ENCODE measurements at places on chromosomes 1 and 21.

- DNase-seq: no peak
Measured at GRCh38 chr1:78060857-78061563, 15.2 kb downstream of the GIPC2 start.

GRCh38 chr1:188877668-188878067 lies 1600.0 kb downstream of the BRINP3 start:
- no peak for DNase-seq

DNA sequence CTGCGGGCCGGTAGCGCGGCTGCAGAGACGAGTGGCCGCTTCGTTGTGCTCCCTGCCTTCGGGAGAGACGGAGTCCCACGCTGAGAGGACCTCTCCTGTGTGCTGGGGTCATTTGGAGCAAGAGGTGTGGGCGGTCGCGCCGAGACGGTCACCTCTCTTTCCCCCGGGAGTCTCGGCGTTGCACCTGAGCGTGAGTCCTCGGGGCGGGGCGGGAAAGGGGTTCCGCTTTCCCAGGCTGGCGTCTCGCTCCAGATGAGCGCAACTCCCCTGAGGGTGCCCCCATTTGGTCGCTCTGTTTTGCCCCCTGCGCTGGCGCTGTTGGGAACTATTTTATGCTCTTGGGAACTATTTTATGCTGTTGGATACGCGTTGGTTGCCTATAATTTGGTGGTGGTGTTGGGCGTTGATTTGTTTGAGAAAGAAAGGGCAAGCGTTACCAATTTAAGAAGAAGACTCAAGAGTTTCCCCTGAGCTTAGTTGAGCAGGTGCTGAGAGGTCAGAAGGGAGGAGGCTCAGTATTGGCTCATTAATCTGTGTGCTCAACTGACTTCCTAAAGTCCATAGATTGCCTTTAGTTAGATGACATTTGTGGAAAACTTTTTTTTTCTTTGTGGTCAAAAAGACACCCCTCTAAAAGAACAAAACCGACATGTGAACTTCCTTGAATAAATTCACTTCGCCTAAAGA lies 683 bp downstream of the LRRC8B start:
- no peak for DNase-seq

GRCh38 chr21:36010801-36011200 lies 49.5 kb downstream of the SETD4 start:
- DNase-seq: no peak

- no peak for DNase-seq
Measured at GRCh38 chr1:21814241-21814918, 2.3 kb downstream of the LDLRAD2 start.

DNA sequence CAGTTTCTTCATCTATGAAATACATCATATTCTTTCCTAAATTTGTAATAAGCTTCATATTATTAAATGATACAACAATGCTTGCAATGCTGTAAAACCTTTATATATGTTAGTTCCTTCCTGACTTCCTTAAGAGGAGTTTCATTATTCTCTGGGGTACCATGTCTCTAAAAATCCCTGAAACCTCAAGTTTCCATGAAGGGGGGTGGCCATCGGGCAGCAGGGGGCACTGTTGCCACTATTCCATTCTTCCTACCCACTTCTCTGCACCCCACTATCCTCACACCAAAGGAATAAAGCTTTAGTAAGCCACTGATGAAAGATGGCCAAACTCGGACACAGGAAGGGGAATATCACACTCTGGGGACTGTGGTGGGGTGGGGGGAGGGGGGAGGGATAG lies 9.0 kb upstream of the DMRTB1 start:
- no peak for DNase-seq

- no peak for DNase-seq
Measured at GRCh38 chr1:1291548-1292441, 11.6 kb downstream of the SCNN1D start.

- no peak for DNase-seq
Measured at GRCh38 chr1:7292714-7293419, 478.2 kb upstream of the VAMP3 start.

DNA sequence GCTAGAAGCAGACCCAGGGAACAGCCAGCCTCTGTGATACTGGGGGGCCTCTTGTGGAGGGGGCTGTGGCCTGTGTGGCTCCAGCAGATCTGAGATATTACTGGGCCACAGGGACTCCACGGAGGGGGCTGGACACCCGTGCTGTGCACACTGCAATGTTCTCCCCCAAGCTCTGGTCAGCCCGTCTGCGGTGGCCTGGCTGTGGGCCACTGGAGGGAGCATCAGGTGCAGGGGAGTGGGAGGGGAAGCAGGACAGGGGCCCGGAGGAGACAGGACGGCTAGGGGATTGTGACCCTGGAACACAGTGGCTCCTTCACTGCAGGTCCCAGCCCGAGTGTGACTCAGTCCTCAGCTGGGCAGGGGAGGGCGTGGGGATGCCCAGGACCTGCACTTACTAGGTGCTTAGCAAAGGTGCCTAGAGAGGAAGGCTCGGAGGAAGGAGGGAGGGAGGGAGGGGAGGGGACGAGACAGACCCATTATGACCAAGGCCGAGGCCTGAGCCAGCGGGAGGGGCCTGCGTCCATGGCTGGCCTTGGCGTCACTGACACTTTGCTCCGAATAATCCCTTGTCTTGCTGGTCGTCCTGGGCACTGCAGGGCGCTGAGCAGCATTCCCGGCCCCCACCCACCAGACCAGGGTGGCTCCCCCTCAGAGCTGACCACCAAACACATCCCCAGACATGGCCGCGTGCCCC lies 44.2 kb downstream of the PRDM16 start:
- DNase-seq: no peak

DNA sequence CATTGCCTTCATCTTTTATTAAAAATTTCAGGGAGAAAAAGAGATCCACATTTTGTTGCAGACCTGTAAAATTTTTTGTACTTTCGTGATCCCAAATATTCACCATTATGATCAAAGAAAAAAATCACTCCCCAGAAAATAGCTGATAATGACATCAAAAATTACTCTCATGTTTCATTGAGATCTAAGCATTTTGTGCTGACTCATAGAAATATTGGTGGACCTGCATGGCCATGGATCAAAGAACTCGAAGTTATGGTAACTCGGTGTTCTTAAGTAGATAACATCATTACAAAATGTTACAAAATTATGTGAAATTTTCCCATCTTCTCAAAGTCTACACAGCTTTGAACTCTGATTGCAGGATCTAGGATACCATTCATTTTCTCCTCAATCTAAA lies 135.8 kb downstream of the PTGER3 start:
- DNase-seq: no peak

- DNase-seq: no peak
Measured at GRCh38 chr1:59697150-59697800, 117.5 kb upstream of the HOOK1 start.

GRCh38 chr21:31130821-31131220 lies 92.5 kb upstream of the KRTAP19-8 start:
- DNase-seq: no peak

DNA sequence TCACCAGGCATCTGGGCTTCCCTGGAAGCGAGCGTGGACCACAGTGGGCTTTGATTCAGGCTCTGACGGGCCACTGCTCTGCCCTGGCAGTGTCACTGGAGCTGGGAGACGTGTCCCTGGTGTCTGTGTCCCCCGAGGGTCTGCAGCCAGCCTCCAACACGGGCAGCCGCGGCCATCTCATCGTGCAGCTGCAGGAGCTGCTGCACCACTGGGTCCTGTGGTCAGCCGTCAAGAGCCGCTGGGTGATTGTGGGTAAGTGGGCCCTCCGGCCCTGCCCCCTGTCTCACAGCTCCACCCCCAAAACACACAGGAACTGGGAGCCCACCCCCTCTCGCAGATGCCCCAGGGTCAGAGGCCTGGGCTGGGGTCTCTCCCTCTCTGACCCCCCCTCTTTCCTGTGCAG lies 40.7 kb downstream of the DISP3 start:
- no peak for DNase-seq

GRCh38 chr1:33274446-33274845 lies 18.2 kb downstream of the ZNF362 start:
- DNase-seq: no peak

GRCh38 chr1:38239258-38239835 lies 192.8 kb upstream of the POU3F1 start:
- DNase-seq: no peak

GRCh38 chr21:20971296-20971921 lies 26.8 kb upstream of the NCAM2 start:
- peak; percentile 96 for DNase-seq

GRCh38 chr1:10617931-10618885 lies 143.5 kb downstream of the PEX14 start:
- DNase-seq: no peak

GRCh38 chr1:183804387-183804786 lies 533 bp upstream of the RGL1 start:
- no peak for DNase-seq

- no peak for DNase-seq
Measured at GRCh38 chr1:162364498-162364897, 12.2 kb downstream of the SPATA46 start.

GRCh38 chr1:113551728-113552127 lies 161.4 kb downstream of the MAGI3 start:
- no peak for DNase-seq

- no peak for DNase-seq
Measured at GRCh38 chr1:6056572-6056948, 10.9 kb downstream of the KCNAB2 start.

Data from hippocampal formation (tissue), 2 donors.